NCI-H524 (cell line): ENCODE measurements at places on chromosomes 2 and 18.

- DNase-seq, result no peak
Observed at GRCh38 chr2:61450144-61450543, 20.7 kb downstream of the USP34 start.

- no peak for DNase-seq
Observed at GRCh38 chr18:6310714-6311113, 104.0 kb downstream of the L3MBTL4 start.

DNA sequence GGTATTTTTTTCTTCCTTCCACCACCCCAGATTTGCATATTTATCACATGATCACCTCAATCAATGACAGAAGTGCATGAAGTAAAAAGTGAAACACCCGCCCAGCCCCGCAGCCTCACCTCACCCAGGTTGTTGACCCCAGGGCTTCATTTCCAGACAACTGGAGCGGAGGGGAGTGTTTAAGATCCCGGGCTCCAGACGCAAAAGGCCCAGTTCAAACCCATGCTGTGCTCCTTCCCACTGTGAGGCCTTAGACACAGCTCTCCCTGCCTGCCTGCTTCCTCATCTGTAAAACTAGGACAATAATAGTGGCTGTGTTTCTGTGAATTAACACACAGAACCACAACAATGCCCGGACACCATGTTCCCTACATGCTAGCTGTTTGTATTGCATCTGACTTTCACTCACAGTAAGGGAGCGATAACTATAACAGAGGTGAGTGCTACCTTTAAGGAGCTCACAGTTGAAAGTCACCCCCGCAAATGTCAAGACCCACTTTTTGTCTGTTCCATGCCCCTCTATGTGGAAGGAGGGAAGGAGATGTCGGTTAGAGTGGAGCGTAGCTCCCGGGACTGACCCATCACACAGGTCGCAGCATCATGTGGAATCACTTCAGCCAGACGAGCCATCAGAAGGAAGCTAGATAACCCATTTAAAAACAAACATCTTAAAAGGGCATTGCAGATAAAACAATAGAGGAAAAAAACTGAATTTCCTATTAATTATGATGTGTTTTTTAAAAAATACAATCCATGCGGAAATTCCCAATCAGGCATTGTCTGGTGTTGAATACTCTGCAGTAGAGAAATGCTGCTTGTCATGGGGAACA lies 77.5 kb upstream of the DAPL1 start:
- DNase-seq, result no peak

- no peak for DNase-seq
Observed at GRCh38 chr18:41845563-41845962, 109.5 kb upstream of the PIK3C3 start.

DNA sequence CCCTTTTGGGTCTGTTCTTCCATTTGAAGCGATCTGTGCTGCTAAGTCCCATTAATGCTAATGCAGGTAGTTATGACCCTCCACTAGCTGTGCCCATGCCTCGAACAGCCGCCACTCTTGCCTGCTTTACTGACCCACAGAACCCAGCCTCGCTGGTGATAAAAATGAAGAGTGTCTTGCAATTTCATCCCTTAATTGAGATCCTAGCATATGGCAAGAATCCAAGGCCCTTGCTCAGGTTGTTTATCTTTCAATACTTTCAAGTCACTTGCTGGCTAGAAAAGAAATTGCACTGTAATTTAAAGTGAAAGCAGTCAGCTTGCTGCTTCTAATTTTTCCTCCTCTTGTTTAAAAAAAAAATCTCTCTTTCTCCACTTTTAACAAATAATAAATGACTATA lies 73.6 kb downstream of the ZNF521 start:
- peak; percentile 81 for DNase-seq

DNA sequence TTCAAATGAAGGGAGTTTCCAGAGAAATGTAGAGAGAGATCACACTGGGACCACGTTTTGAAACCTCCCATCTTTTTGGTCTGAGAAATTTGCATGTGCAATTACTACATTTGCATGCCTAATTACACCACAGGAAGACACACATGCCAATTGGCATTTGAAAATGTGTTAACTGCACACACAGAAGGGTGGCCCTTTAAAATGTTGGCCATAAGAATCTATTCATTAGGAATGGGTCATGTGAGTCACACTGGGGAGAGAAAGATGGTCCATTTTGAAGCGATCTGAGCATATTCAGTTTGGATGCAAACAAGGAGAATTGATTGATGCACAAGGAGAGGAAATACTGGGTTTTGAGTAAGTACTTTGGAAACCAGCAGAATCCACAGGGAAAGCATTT lies 1407.1 kb upstream of the ACVR2A start:
- no peak for DNase-seq

GRCh38 chr2:233281553-233281952 lies 26.1 kb upstream of the SAG start:
- no peak for DNase-seq

DNA sequence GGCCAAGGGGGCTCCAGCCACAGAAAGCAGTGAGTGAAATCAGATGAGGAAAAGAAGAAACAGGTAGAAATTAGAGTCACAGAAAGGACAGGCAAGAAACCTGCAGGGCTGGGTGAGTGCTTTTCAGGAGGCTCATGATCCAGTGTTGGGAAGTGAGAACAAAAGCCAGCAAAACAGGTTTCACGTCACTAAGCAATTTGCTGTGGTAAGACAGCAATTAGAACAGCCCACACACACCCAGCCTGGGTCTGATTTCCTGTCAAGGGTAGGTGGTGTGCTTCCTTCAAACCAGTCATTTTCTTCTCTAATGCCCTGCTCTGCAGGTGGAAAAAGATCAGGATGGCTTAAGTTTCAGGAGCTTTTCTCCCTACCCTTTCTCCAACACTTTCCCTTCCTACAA lies 52.9 kb upstream of the XDH start:
- no peak for DNase-seq

DNA sequence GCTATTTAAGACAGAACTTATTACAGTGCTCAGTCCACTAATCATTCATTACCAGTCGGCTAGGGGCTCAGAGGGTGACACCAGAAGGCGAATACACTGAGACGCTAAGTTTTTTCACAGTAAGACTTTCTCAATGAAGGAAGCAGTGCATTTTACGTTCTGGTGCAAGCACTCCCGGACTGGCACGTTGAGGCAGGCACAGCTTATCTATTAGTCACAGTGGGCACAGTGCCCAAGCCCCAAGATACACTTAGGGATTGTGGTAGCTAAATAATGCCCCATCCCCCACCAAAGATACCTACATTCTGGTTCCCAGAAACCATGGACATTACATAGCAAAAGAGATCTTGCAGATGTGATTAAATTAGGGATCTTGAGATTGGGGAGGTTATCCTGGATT lies 32.6 kb upstream of the BCL11A start:
- no peak for DNase-seq

GRCh38 chr2:237898057-237898414 lies 38.6 kb downstream of the RAMP1 start:
- DNase-seq, result no peak

GRCh38 chr2:88838165-88838635 lies 146.7 kb downstream of the RPIA start:
- DNase-seq, result no peak

- DNase-seq, result no peak
Observed at GRCh38 chr18:34649080-34649479, 61.0 kb upstream of the DTNA start.

GRCh38 chr2:8538931-8539621 lies 142.8 kb upstream of the ID2 start:
- DNase-seq, result no peak

DNA sequence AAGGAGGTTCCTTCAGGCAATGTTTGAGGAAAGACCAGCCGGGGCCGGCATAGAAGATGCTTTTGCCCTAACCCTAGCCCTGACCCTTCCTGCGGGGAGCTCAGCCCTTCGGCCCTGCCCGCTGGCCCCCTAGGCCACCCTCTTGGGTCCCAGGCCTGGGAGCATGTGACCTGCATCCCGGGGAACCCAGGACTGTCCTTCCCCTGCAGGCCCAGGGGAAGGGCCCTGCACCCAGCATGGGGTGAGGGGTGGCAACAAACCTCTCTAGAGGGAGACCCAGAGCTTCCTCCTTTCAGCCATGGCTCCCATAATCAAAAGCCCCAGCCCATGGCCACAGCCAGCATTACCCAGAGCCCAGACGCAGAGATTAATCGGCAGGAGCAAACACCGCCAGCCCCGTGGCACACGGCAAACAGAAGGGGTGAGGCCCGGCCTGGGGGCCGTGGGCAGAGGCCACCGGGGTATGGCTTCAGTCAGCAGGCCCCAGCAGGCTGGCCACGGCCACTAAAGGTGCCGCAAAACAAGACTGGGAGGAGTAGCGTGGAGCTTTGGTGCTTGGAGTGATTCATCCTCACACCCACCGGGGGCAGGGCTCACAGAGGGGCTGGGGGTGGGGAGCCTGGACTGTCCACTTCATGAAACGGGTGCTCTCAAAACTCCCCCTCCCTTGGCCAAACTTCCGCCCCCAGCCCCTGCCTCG lies 61.6 kb upstream of the HPCAL1 start:
- no peak for DNase-seq

GRCh38 chr18:6056171-6056910 lies 161.0 kb upstream of the TMEM200C start:
- no peak for DNase-seq

- DNase-seq, result no peak
Observed at GRCh38 chr2:10392951-10393639, 55.0 kb downstream of the ODC1 start.

GRCh38 chr2:46032161-46032813 lies 264.9 kb upstream of the EPAS1 start:
- no peak for DNase-seq

DNA sequence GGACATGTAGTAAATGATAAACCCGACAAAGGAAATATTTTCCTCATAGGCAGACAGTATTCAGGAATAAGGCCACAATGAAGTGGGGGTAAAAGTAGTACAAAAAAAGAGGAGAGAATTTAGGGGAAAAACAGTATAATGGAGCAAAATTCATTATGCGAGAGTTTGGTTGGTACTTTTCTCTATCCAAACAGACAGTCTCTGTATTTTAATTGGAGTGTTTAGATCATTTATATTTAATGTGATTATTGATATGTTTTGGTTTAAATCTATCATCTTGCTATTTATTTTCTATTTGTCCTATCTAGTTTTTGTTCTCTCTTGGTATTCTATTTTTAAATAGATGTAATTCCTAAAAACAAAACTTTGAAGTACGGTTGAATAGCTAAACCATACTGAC lies 170.3 kb upstream of the SP5 start:
- DNase-seq, result no peak
